ENCODE measurements at places on chromosomes 12 and 14.

DNA sequence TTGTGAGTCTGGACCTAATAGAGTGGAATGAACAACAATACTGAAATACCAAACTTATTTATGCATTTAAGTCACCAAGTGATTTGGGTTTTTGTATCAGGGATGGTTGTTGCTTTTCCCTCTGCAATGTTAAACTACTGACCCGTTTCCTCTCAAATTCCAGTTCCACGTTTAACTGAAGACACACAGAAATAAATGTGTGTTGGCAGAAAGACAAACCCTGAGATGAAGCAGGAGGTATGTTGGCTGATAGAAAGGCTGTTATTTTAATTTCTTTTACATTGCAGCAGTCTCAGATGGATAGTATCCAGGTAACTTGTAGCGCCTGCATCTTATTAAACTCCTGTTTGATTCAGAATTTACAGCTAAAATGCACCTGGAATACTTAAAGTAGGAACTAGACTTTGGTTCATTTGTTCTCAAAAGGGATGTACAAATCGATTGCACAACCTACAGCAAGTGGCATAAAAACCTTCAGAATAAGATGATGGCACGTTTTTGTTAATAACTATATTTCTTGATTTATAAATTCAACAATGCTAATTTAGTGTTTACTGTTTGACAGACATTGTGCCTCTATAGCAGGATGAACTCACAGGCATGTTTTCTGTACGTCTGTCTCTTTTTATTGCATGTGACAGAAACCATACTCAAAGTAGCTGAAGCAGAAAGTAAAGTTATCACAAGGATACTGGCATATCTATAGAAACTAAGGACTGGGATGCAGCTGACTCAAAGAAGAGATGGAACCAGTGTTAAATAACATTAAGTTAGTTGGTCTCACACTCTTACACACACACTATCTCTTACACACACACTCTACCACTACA lies 405.7 kb downstream of the ZFP36L1 start:
- no peak for DNase-seq

GRCh38 chr14:26017270-26017669 lies 580.6 kb downstream of the NOVA1 start:
- DNase-seq, result no peak

- peak; percentile 36 for DNase-seq
Measured at GRCh38 chr12:94405413-94406116, 54.1 kb downstream of the CEP83 start.

GRCh38 chr12:57086493-57087009 lies 2.4 kb upstream of the NAB2 start:
- peak; percentile 40 for DNase-seq

DNA sequence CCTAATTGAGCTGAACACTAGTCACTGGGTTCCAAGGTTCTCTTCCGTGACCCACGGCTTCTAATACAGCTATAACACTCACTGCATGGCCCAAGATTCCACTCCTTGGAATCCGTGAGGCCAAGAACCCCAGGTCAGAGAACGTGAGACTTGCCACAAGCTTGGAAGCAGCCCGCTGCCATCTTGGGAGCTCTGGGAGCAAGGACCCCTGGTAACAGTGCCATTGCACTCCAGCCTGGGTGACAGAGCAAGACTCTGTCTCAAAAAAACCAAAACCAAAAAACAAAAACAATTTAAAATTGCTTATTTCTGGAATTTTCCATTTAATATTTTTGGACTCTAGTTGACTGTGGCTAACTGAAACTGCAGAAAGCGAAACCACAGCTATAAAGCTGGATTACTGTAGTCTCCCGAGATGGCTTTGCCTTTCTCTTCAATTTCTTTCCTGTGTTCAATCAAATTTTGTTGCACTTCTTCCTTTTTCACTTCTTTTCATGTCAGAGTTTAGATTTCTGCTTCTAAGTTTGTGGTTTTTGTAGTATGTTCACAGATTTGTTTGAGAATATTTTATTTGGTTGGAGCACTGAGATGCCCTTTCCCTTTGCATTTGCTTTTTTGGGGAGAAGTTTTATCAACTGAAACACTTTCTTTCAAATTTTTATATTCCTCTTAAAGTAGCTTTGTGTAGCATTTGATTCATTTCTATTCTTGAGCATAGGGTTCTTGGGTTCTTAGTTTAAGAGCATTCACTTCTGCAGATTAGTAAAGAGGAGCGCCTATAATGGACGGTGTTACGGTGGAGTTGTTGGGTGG lies 44.6 kb downstream of the DDHD1 start:
- peak; percentile 8 for DNase-seq

DNA sequence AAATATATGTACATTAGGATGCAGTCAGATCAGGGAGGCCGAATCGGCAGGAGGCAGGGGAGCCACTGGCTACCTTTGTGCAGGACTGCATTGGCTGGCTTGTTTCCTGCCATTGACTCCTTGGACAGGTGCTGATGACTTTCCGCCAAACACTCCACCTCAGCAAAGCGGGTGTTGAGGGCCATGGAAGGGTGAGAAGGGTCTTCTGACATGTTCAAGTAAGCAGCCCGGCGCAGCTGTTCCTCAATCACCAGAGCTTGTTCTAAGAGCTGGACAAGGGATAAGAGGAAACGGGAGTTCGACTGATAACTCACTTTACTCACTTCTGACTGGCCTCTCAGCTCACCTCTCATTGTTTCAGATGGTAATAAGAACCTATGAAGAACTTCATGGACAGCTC lies 4.9 kb upstream of the NOP2 start:
- no peak for DNase-seq

- no peak for DNase-seq
Measured at GRCh38 chr14:78683206-78683605, 513.0 kb downstream of the NRXN3 start.

GRCh38 chr14:30195941-30196340 lies 268.3 kb upstream of the PRKD1 start:
- DNase-seq, result no peak

DNA sequence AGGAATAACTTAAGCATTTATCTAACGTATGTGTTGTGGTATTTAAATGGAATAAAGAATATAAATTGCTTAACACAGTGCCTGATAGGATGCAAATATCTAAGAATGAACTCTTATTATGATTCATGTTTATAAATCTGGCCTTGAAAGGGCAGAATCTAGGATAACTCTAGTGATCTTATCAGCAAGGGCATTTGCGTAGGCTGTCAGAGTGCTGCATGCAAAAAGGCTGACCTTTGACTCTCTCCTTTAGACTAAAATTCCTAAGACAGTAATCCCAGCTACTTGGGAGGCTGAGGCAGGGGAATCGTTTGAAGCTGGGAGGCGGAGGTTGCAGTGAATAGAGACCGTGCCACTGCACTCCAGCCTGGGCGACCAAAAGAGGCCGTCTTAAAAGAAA lies 31.3 kb upstream of the ANP32D start:
- no peak for DNase-seq

GRCh38 chr12:115257791-115258190 lies 573.8 kb upstream of the TBX3 start:
- DNase-seq, result no peak

DNA sequence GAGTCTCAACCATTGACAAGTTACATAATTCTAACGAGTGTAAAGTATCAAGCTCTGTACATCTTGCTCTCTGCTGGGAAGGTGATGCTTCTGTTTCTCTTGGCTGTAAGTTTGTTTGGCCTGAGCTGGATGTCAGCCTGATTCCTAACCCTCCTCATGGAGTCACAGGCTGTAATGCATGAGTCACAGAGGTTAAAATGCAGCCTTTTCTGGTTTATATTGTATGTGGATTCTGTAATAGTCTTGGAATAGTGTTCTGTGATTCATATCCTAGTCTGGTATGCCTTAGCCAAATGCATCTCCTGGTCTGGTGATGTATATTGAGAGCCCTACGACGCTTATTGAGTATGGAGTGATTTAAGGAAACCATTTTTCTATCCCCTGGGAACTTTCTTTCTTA lies 104.5 kb upstream of the FRMD6 start:
- DNase-seq, result no peak

- no peak for DNase-seq
Measured at GRCh38 chr14:55711175-55711811, 131.3 kb downstream of the KTN1 start.

- DNase-seq, result no peak
Measured at GRCh38 chr12:94616203-94616729, 34.1 kb downstream of the TMCC3 start.

GRCh38 chr12:51330186-51330585 lies 6.2 kb upstream of the BIN2 start:
- no peak for DNase-seq

GRCh38 chr14:105531894-105532623 lies 5.7 kb downstream of the TMEM121 start:
- DNase-seq, result no peak

DNA sequence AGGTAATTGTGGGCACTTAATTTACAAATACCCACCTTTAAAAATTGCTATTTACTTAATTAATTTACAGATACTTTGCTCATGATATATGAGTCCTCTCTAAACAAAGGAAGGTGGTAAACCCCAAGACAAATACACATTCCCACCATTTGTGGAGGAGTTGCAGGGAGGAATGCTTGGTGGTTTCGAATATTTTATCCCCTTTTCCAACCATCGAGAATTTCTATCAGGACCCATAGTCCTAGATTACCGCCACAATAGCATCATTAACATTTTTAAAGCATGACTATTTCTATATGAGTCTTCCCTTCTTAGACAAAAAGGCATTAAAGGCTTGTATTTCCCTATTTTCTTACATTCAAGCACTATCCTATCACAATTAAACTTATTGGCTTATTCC lies 34.2 kb upstream of the PLEKHA5 start:
- DNase-seq, result no peak

- no peak for DNase-seq
Measured at GRCh38 chr14:81392976-81393643, 7.0 kb downstream of the STON2 start.

- DNase-seq, result no peak
Measured at GRCh38 chr12:109687250-109687649, 26.4 kb upstream of the FAM222A start.

DNA sequence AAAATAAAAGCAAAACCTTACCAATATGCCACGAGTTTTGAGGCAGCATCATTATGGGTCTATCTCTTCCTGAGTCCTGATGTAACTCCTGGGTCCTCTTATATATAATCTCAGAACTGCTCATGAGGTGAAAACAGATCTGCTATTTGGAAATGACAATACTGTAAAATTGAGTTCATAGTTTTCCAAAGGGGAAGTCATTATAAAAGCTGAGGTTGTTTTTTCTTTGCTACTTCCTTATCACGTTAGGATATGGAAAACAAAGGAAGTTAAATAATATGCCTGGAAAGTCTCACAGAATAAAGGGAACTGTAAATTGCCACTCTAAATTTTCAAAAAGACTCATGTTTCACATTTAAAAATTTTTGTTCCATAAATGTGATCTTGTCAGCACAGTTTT lies at the start of gene CD163L1:
CD163L1 (minus strand) TSS at position 78 of the 400 bp plus-strand sequence; CDS start at position 52, 26 bp downstream.
- no peak for DNase-seq

DNA sequence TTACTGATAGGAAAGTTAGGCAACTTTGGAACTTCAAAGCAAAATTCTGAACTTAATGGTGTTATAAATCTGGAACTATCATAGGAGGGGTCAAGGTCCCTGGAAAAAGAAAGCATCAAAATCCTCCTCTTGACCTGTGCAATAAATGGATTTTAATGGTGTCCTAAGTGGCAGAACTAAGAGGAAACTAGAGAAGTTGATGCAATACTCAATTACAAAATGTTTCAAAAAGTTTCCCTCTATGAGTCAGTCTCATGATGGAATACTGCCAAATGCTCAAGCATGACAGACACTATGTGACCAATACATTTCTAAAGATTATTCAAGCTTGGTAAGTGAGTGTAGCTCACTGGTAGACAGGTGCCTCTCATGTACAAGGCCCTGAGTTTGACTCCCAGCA lies 47.7 kb upstream of the ERGIC2 start:
- peak; percentile 10 for DNase-seq

GRCh38 chr12:42810006-42810405 lies 220.5 kb upstream of the PRICKLE1 start:
- DNase-seq, result no peak

- no peak for DNase-seq
Measured at GRCh38 chr14:55752580-55753390, 172.8 kb downstream of the KTN1 start.

DNA sequence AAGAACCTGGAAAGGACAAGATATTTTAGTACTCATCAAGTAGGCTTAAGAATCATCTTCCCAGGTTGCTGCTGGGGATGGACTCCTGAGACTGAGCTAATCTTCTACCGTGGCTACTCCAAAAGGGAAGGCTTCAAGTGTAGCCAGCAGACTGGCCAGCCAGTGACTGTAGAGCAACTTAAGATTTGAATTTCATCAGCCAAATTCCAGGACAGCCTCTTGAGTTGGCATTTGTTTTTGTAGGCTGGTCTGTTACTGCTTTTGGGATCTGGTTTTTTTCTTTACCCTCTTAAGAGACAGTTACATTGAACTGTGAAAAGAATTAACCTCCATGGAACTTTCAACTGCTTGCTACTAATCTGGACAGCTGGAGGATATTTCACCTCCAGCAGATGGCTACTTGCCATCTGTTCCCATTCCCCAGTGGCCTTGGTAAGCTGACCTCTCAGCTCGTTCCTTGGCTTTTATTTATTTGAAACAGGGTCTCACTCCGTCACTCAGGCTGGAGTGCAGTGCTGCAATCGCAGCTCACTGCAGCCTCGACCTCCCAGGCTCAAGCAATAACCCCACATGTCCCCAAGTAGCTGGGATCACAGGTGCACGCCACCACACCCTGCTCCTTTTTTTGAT lies 20.7 kb downstream of the VTI1B start:
- no peak for DNase-seq

GRCh38 chr12:5230861-5231260 lies 187.2 kb downstream of the KCNA5 start:
- no peak for DNase-seq
